ENCODE measurements at places on chromosomes 2 and 18.

DNA sequence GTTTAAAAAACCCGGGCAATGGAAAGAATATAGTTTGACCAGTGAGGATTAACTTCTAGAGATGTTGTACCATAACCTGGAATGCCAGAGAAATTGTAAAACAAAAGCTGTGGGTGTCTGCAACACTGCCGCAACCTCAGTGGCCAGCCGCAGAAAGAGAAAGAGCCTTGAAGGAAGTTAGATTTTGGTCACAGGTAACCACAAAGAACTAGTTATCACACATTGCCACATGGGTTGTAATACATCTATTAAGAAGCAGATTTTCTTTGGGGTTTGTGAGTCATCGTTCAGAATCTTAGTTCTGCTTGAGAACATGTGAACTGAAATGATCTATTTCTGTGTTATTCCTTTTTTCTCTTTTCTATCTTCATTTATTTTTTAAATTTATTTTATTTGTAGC is 222.9 kb upstream of the AGAP1 start:
- DNase-seq = peak; percentile 26

DNA sequence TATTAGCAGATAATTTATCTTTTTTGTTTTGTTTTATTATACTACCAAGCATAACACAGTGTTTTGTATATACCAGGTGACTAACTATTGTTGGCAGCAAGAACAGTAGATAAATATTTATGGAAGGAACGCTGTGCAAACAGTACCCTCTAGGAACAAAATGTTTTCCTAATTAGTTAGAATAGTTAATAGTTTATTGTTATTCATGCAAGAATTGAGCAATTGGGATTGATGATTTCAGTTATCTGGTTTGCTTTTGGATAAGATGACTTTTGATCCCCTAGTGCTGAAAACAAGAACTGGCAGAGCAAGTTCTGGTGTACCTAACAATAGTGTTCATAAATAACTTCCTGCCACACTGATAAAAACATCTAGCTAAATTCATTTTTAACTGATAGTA is 323.3 kb downstream of the TGIF1 start:
- DNase-seq = no peak

GRCh38 chr2:143728498-143728897 is 599.3 kb downstream of the ARHGAP15 start:
- no peak for DNase-seq

GRCh38 chr2:18605115-18605514 is 15.7 kb upstream of the NT5C1B start:
- no peak for DNase-seq

GRCh38 chr2:186592137-186592875 is 2.5 kb downstream of the ITGAV start:
- no peak for DNase-seq

- no peak for DNase-seq
These were observed 1.7 kb upstream of the DPP4 start for GRCh38 chr2:162075689-162076132.

- DNase-seq = no peak
These were observed 813.9 kb upstream of the GYPC start for GRCh38 chr2:125842041-125842440.

DNA sequence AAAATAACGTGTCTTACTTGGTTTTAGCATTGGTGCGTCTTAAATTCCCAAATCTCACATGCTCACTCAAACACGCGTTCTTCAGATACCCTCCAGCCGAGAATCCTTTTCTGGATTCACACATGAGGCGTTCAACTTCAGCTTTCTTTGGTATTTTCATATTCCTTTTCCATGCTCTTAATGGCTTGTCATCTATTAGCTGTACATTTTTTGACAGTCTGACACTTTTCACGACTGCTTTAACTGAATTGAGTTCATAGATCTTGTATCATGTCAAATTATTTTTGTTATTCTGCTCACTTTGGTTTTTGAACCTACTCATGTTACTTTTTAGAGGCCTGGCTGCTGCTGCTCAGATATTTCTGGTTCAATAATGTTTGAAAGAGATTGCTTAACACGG is 59.0 kb downstream of the INPP5D start:
- DNase-seq = no peak

- no peak for DNase-seq
These were observed 77.8 kb upstream of the TMEM200C start for GRCh38 chr18:5973099-5973498.

GRCh38 chr18:55123361-55123760 is 164.1 kb upstream of the CCDC68 start:
- DNase-seq = no peak

DNA sequence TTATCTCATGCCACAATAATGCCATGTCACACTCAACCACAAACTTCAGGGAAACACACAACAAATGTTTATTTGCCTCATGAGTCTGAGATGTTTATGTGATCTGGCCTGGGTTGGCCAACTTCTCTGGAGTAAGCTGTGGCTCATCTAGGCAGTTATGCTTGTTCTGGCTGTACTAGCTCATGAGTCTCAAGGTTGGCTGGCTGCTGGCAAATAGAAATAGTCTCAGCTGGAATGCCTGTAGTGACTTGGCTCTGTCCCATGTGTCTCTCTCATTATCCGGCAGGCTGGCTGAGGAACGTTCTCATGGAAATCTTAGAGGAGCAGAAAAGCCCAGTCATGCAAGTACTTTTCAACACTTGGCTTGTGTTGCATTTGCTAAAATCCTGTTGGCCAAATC is 234.9 kb upstream of the CDH2 start:
- DNase-seq = no peak

DNA sequence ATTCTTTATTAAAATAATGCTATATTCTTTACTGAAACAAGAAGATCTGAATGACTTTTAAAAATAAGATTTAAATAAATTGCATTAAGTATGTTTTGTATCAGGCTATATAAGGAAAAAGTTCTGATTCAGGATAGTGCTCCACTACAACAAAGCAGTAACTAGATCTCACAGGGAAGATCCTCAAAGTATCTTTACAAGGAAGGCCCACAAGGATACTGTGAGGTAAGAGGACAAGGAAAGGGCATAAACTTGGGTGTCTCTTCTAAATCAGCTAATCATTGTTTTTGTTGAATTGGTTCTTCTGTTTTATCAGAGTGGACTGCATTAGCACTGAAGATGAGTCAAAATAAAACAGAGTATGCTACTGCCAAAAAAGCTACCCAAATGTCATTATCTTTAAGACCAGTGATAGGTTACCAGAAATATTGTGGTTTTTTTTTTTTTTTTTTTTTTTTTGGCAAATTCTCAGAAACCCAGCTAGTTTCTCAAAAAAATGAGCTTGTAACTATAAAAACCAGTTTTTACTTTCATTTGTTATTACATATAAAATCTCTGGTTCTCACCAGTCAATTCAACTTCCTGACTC is 160.9 kb downstream of the BAZ2B start:
- no peak for DNase-seq

- no peak for DNase-seq
These were observed 81.8 kb downstream of the EXOC6B start for GRCh38 chr2:72744049-72744448.

GRCh38 chr2:73225513-73226360 is 7.3 kb downstream of the PRADC1 start:
- no peak for DNase-seq

DNA sequence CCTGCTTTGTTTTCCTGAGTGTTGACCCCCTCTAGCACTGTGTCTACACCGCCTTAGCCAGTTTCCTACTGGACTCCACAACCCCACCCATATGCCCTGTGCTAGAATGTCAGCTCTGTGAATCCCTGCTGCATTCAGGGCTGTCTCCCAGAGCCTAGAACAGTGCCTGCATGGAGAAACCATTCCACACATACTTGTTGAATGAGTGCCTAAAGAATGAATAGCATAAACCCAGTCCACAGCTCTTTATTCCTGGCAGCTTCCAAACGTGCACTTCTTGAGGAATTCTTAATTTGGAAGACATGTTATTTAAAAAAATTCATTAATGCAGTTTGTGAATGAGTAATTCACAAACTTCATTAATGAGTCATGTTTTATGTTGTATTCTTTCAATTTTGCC is 6.5 kb upstream of the NAPG start:
- no peak for DNase-seq

- DNase-seq = no peak
These were observed 85.8 kb upstream of the TTN start for GRCh38 chr2:178892751-178893625.

GRCh38 chr18:3499501-3499900 is 49.5 kb downstream of the TGIF1 start:
- DNase-seq = no peak

DNA sequence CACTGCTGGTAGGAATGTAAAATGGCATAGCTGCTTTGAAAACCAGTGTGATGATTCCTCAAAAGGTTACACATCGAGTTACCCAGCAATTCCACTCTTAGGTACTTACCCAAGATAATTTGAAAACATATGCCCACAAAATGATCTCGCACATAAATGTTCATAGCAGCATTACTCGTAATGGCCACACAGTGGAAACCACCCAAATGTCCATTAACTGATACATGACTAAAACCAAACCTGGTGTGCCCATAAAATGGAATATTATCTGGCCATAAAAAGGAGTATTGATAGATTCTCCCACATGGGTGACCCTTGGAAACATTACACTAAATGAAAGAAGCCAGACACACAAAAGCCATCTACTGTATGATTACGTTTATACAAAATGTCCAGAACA is 70.4 kb downstream of the ALPK2 start:
- no peak for DNase-seq

DNA sequence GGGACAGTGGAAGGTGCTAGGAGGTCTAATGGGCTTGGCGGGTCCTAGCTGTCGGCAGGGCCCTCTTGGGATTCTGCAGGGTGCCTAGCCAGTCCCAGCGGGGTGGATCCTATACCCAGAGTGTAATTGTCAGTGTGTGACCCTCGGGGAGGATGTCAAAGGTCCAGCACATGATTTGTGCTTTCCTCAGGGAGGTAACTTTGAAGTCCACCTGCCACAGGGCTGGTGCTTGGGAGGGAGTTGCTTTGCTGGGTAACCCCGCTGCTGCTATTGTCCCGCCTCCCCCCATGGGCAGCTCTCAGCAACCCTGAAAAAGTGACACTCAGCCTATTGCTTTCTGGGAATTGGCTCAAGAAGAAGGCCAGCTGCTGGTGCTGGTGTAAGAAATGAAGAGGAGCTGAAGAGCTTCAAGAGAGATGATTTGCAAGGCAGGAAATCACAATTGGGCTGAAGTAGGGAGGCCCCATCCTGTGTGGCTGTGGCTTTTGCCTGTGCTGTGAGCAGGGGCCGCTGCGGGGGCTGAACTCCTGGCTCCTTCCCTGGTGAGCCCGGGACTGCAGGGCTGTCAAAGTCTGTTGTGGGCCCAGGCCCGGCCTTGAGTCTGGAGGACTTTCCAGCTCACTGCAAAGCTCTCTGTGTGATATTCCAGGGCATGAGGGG is 36.4 kb downstream of the EMILIN2 start:
- DNase-seq = peak; percentile 34

GRCh38 chr2:235300368-235301201 is 193.3 kb upstream of the AGAP1 start:
- DNase-seq = no peak

DNA sequence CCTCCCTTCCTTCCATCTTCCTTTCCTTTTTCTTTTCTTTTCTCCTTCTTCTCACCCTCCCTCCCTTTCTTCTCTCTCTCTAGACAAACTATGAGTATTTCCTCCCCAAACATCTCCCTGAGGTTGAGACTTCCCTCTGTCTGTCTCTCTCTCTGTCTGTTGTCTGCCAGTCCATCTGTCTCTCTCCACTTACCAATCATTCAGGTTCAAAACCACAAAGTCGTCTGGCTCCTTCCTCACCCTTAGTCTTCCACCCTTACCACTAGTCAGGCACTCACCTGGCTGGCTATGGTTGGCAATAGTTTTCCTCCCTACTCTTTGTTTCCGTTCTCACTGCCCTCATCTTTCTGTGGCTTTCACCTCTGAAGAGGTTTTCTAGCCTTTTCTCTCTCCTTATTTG is 12.9 kb downstream of the CCL20 start:
- no peak for DNase-seq

- no peak for DNase-seq
These were observed 77.0 kb upstream of the CERS6 start for GRCh38 chr2:168378960-168379669.

All from stimulated activated CD4-positive, alpha-beta T cell treated with anti-CD3 and anti-CD28 coated beads, Interleukin-2, amount 100 ng/mL, for 48 hours (primary cell).